ENCODE measurements at places on chromosomes 1 and 21.

DNA sequence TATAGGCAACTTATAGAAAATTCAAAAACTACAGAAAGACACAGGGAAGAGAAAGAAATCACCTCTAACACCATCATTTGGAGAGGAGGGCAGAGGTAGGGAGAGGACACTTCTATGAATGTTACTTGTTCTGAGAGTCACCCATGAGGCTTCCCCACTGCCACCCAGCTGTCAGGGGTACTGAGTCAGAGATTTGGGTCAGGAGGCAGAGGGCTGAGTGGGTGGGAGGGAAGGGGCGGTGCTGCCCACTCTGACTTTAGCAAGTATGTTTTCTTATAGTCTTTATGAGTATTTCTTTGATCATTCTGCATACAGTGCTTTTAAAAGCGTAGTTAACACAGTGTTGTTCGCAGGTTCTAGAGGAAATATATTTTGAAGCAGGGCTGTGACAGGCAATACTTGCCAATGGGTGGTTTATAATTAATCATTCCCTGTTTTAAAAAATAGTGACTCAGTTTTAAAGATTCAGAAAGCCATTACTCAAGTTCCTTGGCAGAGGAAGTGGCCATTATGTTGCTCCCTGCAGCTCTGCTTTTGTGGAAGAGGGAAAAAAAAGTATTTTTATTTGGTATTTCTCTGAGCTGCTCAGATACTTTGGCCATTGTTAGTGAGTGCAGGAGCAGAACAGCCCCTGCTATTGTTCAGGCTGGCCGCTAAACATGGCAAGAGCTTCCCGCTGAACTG is 18.3 kb downstream of the IL6R start:
- DNase-seq: no peak

DNA sequence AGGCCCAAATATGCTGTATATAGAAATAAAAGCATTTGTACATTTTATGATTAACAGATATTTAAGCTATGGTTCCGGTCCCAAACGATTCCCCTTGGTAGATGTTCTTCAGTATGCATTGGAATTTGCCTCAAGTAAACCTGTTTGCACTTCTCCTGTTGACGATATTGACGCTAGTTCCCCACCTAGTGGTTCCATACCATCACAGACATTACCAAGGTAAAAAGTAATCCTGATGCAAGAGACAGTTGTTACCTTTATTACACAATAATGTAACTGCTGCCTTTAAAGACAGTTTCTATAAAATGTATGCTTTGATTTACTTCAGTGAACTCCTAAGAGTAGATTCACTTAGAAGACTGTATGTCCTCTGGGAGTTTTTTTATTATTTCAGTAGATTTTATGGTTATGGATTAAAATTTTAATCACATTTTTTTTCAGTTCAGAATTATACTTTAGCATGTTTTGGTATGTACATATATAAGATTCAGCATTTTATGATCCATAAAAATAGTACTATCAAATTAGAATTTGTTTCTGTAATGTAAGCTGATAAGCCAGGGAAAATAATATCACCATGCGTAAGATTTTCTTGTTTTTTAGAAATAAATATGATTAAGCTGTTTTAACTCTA is 96.5 kb downstream of the USP25 start:
- no peak for DNase-seq

- DNase-seq: no peak
Observed at GRCh38 chr1:66752671-66753371, 562 bp downstream of the DYNLT5 start.

DNA sequence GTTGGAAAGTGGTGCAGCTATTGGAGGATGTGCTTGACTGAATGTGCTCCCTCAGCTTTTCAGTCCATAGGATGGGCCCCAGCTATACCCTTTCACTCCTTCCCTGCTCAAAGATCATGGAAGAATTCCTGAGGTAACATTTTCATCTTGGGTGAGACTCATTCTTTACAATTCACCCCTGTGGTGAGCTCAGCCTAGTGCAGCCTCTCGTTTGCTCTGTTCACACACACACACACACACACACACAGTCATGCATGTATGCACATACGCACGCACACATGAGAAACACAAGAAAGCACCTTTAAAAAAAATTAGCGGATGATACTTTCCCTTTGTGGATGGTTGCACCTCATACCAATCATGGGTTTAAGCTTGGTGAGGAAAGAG is 25.8 kb downstream of the CCN1 start:
- DNase-seq: no peak

GRCh38 chr21:26115899-26116298 is 54.7 kb downstream of the APP start:
- DNase-seq: peak; percentile 64

DNA sequence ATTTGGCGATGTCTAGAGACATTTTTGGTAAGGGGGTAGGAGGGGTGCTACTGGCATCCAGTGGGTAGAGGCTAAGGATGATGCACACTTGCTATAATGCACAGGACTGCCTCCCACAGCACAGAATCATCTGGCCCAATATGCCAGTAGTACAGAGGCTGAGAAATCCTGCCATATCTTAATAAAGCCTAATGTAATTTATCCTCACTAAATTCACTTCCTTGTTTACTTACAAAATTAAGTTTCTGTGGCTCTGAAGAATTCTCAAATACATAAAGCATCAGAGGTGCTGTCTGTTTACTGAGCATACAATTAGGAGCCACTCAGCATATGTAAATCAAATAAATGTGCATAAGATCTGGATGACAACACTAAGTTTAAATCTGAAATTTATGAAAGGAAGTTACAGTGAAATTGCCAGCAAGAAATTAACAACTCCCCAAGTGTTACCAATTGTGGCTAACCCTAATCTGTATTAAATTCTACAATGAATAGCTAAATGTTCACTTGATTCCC is 26.5 kb downstream of the NGF start:
- no peak for DNase-seq

- DNase-seq: no peak
Observed at GRCh38 chr1:160707236-160708064, 4.2 kb downstream of the CD48 start.

DNA sequence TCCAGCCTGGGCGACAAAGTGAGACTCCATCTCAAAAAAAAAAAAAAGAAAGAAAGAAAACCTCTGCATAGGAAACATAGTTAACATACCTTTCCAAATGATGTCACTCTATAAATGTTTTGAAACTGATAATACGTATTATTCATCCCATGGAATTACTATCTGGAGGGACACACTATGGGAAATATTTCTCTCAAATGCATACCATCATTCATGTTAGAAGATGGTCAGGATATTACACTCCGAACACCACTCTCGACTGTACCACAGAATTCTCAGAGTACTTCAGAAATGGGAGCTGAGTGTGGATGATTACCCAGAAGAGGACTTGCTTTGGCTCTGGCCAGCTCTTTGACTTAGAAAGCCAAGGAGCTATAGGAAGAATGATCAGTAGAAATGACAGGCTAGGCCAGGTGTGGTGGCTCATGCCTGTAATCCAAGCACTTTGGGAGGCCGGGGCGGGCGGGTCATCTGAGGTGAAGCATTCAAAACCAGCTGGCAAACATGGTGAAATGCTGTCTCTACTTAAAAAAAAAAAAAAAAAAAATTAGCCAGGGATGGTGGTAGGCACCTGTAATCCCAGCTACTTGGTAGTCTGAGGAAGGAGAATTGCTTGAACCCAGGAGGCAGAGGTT is 5.2 kb upstream of the LIN28A start:
- no peak for DNase-seq

DNA sequence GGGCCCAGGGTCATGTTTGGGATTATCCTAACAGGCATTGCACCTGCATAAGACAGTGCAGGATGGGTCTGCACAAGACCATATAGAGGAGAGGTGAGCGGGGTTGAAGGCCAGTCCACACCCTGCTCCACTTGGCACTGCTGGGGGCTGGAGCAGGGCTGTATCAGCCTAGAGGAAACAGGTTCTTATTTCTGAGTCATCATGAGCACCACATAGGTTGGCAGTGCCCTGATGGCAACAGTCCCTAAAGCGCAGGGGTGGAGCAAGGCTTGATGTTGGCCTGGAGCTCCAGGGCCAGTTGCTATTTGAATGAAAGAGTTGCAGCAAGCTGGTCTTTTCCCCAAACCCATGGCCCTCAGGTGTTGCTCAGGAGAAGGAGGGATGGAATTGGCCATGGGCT is 29.8 kb upstream of the BMP8B start:
- no peak for DNase-seq

DNA sequence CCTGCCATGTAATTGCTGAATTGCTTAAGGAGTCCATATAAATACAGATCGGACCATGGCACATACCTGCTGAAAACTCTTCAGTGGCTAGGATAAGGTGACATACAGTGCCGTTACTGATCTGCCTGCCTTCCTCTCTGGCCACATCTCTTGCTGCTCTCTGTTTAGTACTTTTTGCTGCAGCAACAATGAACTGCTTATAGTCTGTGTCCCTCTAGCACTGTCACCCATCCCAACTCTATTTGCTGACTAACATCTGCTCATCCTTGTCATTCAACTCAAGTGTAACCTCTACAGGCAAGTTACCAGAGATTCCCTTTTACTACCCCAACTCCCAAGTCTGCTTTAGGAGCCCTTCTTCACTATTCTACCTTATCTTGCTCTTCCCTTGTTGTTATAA is 65.6 kb downstream of the GTF2B start:
- no peak for DNase-seq

- no peak for DNase-seq
Observed at GRCh38 chr1:91406773-91407389, 2.2 kb upstream of the HFM1 start.

DNA sequence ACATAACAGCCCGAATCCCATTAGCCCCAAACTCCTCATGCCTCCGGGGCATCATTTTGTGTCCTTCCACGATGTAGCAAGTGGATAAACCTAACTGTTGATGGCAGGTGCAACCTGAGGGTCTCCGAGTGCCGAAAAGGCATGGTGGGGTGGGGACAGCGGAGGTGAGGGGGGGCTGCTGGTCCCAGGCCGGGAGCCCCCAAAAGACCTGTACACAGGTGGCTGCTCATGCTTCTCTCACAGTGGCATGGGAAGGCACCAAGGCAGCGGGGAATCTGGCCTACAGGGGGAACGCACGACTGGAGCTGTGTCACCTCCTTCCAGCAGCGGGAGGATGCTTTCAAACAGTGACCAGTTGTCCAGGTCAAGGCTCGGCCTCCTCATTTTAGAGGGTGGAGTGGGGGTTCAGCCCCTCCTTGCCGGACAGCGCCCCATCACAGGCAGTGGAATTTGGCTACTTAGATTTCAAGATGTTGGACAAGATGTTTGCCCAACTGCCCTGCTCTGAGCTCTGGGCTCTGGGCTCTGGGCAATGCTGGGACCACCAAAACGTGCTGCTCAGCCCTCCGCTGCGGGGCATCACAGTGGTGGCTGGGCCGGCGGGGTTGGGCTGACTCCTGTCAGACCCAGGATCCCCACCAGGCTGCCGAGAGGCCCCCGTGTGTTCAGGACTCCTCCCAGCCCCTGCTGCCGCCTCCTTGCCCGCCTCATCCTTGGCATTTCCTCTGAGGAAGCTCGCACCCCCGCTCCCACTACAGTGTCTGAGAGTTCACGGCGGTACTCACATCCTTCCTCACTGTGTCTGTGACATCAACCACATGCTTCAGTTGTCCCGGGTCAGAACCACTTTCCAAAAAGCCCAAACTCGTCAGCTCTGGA is 7.6 kb downstream of the DNMT3L start:
- no peak for DNase-seq

GRCh38 chr1:243508303-243508713 is 252.5 kb downstream of the SDCCAG8 start:
- no peak for DNase-seq

DNA sequence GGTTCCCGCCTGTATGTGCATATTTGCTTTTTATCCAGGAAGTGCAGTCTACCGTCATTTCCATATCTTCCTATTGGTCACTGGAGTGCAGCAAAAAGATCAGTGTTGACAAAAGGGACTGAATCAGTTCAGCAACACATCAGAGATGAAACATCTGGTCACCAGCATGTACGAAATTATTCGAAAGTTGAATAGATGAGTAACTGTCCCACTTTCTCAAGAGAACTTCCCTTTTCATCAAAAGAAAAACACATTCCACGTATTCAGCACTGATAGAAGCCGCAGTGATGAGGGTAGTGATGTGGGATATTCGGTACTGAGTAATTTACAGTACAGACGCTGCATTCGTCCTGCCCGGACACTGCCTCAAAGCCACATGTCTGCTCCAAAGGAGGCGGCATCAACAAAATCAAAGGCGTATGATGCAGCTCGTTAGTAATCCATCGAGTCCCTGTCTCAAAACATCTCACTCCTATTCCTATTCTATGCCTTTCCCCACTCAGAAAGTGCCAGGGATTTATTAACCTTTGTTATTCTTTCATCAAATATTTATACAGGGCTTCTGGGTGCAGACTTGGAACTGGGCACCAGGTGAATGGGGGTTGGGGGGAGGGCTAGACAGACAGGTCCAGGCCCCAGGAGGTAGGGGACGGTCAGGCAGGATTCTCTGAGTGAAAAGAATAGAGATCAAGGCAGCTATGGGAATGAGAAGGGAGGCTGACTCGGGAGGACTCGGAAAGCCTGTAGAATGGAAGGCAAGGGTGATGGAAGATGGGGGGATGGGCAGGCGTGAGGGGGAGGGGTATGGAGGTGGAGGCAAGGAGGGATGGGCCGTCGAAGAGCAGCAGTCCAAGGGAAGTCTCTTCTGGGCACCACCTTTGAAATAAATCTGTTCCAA is 79.5 kb upstream of the SLC45A1 start:
- DNase-seq: peak; percentile 75

- no peak for DNase-seq
Observed at GRCh38 chr1:115447672-115448071, 109.6 kb upstream of the NGF start.

GRCh38 chr1:56799605-56800400 is 19.4 kb downstream of the FYB2 start:
- DNase-seq: peak; percentile 37

GRCh38 chr1:199747984-199748383 is 279.5 kb upstream of the NR5A2 start:
- no peak for DNase-seq

DNA sequence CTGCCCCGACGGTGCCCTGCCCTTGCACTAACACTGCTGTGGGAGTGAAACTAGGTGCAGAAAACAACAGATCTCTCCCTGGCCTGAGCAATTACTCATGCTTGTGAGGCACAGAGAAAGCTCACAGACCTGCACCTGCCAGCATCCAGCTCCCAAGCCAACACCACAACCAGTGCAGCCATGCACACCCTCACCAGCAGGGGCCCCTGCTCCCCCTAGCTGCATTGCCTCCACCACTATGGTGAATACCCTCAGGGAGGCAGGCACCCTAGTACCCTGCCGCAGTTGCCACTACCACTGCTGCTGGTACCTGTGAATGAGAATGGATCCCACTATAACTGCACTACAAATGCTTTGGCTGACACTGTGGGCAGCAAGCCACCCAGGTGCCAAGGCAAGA is 7.1 kb upstream of the DIRAS3 start:
- DNase-seq: no peak

Measured in AG09309 (cell line).